ENCODE measurements at places on chromosomes 12 and 14.

DNA sequence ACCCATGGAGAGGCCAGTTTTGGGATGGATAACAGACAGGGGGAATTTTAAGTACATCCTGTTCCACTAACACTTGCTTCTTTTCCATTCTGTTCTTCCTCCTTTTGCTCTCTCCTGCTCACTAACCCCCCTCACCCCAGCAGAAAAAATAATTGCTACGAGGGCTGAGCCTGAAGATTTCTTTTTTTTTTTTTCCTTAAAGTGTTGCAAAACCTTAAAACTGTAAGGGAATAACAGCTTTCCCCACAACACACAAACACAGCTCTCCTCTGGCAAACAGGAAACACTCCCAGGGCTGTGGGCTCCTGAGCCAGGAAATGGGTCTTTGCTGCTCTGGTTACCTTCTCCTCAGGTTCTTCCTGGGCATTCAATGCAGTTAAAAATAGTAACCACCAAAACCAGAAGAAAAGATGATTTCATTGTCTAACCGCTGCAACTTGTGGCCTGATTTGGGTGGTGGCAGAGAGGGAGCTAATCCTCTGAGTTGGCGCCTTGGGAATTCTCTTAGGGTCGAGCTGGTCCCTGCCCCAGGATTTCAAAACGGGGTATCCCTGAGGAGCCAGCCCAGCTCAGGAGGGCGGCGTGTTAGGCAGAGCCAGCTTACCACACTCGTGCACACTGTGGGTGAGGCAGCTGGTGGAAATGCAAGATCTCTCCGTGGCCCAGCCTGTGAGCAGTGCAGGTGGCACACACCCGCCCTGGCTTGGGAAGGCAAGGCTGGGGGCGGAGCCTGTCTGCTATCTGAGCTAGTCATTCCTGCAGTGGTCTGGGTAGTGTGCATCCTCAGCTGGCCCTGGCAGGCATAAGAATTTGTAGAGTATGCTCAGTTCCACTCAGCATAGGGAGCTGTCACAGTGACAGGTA lies 17.1 kb upstream of the EMP1 start:
- DNase-seq, result peak; percentile 82

GRCh38 chr14:62209287-62209899 lies 447.2 kb downstream of the SNAPC1 start:
- no peak for DNase-seq

DNA sequence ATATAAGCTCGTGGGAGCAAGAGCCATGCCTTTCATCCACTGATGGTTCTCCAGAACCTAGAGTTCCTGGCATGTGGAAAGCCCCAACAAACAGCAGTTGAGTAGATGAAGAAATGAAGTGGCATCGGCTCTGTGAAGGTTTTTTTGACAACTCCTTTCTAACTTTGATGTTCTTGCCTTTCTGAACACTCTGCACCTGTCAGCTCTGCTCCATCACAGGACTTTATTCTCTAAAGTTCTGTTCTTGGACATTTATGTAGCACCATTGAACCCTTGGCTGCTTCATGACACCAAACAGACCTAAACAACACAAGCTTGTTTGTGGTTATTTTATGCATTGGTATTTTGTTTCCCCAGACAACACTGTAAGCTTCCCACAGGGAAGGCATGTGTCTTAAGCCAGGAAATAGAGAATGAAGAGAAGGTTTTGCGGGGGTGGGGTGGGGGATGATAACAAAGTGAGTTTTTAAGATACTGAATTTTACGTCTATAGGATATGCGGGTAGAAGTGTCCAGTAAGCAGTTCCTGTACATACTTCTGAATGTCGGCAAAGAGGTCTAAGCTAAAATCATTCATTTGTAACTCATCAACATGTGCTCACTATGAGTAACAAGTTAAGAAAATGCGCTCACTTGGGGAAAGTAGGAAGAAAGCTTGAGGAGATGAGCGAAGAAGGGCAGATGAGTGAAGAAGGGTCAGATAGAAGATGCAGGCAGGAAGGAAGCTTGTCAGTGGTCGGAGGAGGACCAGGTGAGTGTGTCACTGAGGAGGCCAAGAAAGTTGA lies 146.0 kb upstream of the PLEKHG7 start:
- no peak for DNase-seq

- no peak for DNase-seq
Observed at GRCh38 chr12:20063116-20063515, 305.2 kb upstream of the PDE3A start.

Data from iPS-NIHi11 (cell line).